ENCODE measurements at places on chromosomes 6 and 20. TPM values are rescaled to one million over a fixed set of nuclear protein-coding genes. Genes with fewer than 3 reads are reported as not detected.
A peak's percentile ranks its signal among the peaks of the same experiment; 100 is the strongest.

- no peak for DNase-seq
These were observed 3.5 kb downstream of the FOXP4 start for GRCh38 chr6:41549673-41550072.

LGSN gene
- 0.16 TPM for polyA plus RNA-seq

GRCh38 chr6:22575190-22575589 lies 5.8 kb downstream of the HDGFL1 start:
- DNase-seq, result no peak

- no peak for DNase-seq
These were observed 616.5 kb upstream of the CITED2 start for GRCh38 chr6:139990856-139991465.

DNA sequence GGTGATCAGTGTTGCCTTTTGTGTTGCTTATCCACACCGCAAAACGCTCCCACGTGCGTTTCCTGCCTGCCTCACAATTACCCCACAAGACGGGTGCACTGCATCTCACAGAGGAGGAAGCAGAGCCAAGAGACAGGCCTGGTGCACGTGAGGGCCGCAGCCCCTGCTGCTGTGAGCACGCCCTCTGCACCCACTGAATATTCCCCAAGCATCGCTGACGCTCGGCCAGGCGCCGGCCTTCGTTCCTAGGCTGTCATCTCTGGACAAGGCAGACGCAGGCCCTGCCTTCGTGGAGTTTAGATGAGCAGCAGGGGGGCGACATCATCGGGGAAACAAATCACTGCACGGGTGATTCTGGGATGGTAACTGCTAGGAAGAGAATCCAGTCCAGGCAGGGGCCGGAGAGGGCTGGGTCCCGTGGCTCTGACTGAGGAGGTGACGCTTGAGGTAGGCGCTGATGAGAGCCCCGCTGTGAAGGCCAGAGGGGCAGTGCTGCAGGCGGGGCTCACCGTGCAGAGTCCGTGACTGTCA lies 162.4 kb upstream of the QKI start:
- DNase-seq, result no peak

CST2 gene
- polyA plus RNA-seq, result not detected

GRCh38 chr6:89311853-89312531 lies 3.1 kb downstream of the GABRR2 start:
- peak; percentile 72 for DNase-seq

ATP5F1E gene
- 213 TPM for polyA plus RNA-seq

GLO1 gene
- polyA plus RNA-seq, result 106 TPM

HUS1B gene
- 0.25 TPM for polyA plus RNA-seq

THBS2 gene
- 7.9 TPM for polyA plus RNA-seq

All from right lung (tissue), 10 donors.